NCI-H460 (cell line): ENCODE measurements at places on chromosomes 16 and 17.

DNA sequence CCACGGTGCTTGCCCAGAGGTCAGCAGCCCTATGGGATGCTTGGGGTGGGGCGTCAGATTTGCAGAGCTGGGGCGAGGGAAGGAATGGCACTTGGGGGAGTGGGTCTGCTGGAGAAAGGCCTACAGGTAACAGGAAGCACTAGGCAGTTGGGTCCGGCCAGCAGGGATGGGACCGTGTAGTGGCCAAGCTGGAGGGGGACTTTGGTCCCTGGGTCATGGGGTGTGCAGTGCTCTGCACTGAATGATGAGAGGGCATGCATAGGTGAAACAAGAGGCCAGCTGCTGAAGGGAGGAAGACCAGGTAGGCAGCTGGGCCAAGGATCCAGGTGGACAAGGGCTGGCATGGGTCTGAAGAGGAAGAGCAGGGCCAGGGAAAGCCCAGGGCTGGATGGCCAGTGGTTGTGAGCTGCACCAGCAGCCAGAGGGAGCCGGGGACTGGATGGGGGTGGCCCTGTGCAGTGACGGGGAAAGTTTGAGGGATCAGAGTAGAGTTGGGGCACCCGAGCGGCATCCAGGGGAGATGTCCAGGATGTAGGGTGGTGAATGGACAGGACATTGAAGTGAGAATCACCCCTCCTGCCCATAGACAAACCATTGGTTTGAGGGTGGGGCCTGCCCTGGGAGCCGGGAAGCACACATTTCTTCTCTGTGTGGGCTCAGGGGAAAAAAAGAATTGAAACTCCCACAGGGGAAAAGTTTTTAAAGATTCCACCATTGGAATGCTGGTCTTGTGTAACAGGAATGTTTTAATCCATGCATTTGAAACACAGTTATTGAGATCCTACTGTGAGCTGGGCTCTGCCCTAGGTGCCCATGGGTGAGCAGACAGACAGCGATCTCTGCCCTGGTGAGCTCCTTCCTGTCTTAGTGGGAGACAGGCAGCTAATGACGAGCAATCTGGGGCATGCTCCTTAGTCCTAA is 25.1 kb downstream of the RAI1 start:
- no peak for DNase-seq

DNA sequence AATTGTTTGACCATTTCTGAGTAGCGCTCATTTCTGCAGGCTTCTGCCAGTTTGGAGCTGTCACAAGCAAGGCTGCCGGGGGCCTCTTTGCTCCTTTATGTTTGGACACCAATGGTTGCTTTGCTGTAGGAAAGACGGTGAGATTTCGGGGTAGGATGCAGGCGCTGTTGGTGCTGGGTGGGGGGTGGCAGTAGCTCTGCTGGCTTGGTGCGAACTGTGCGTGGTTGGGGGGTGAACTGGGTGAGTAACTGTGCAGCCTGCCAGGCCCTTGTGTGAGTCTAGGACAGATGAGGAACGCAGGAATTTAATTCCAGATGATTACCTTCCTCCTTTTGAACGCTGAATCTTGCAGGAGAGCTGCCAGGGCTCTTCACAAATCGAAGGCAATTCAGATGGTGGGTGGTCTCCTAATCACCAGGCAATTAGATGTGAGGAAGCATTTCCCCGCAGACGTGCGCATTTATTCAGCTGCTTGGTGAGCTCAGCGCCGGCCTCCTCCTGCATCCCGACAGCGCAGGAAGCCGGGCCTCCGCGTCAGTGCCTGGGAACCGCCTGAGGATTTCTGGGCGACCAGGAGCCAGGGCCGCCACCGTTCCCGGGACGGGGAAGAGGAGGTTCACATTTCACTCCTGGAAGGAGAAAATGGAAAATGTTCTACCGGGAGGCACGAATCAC is 154.4 kb downstream of the FOXL1 start:
- DNase-seq = no peak

DNA sequence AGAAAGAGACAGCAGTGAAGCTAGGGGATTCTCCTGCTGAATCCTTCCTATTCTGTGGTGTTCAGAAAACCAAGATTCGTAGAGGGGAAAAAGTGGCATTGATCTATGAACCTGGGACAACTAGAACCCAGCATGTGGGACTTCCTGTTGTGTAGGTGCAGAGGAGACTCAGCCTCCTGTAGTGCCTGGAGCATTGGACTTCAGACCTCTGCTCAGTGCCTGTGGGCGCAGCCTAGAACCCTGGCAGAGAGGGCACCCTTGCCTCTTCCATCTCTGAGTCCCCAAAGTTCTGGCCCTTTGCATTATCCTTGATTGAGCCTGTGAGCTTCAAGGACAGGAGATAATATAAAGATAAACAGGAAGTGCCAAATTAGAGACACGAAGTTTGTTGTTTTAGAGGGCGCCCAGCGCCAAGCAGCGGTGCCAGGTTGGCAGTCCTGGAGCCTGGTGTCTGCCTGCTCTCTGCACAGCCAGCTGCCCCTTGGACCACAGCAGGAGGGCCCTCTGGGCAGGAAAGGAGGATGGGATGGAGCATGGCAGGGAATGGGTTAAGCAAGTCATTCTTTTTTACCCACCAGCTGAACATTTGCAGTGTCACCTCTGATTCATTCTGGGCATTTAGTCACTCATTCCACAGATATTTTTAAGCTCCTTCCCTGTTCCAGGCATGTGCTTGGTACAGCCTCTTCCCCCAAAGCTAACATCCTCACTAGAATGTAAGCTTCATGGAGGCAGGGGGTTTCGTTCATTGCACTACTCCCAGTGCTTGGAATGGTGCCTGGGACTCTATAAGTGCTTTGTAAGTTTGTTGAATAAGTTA is 11.9 kb upstream of the SP6 start:
- peak; percentile 33 for DNase-seq

GRCh38 chr17:32483451-32484019 is 3.3 kb upstream of the CDK5R1 start:
- peak; percentile 62 for DNase-seq

GRCh38 chr16:23999663-24000062 is 163.9 kb downstream of the PRKCB start:
- DNase-seq = no peak

GRCh38 chr17:75695141-75695829 is 26.0 kb upstream of the ITGB4 start:
- DNase-seq = no peak

DNA sequence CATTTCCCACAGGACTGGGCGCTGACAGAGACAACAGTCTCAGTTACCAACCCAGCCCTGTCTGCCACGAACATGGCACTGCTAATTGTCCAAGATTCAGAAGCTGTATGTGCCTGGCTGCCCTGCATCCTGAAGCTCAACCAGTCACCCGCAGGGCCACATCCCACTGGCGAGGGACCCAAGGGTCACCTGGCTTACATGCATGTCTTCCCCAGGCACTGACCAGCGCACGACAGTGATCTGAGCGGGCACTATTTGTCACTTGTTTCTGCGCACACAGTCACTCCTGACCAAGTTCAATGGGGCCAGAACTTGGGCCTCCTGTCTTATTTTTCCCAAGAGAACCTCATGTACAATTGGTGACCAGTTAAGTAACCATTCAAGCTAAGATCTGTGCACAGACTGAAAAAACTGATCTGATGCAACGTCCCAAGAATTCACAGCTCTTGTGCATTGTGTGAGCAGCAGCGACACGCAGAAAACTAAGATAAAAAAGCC is 13.1 kb downstream of the USP7 start:
- DNase-seq = no peak

GRCh38 chr17:63819131-63819530 is 8.1 kb upstream of the PSMC5 start:
- DNase-seq = no peak

DNA sequence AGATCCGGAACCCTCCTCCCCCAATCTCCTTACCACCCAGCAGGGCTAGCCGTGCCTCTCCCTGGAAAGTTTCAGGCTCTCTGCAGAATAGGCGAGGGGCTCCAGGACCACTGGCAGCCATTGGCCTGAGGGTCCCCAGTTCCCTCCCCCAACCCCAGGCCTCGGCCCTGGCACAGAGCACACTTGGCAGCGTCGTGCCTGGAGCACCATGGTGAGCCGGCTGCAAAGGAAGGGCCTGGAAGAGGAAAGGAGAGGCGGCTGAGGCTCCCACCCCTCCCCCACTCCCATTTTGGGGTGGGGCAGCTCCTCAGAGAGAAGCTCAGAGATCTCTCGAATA is 369 bp upstream of the BTBD17 start:
- no peak for DNase-seq

- DNase-seq = no peak
These were observed 591.7 kb downstream of the MAF start for GRCh38 chr16:79008869-79009179.

DNA sequence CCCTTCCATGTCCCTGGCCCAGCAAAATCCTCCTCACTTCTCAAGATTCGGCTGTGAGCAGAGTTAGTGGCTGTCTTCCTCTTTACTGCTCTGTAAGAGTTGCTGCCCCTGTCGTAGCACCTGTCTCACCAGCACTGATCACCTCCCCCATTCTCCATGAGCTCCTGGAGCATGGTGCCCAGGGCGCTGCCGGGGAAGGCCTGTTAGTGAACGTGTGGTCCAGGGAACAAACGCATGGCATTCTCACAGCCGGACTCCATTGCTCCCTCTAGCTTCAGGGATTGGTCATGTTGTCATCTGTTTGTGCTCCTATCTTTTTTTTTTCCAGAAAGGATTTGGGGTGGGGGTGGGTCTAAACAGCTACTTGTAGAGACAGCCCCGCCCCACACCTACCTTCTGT is 141.2 kb downstream of the CMIP start:
- peak; percentile 25 for DNase-seq

GRCh38 chr17:39753514-39754160 is 15.9 kb downstream of the GRB7 start:
- no peak for DNase-seq

DNA sequence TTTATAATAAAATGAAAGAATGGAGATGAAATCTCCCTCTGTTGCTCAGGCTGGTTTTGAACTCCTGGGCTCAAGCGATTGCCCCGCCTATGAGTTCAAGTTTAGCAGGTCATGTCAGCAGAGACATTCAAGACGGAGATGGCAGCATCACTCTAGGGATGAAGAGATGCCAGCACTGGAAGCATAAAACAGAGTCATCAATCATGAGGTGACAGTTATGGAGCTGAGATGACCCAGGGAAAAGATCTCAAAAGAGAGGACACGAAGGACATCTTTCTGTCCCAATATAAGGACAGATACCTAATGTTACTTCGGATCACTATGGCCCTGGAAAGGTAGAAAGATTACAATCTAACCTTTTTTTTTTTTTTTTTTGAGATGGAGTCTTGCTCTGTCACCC is 11.0 kb upstream of the LCMT1 start:
- no peak for DNase-seq

DNA sequence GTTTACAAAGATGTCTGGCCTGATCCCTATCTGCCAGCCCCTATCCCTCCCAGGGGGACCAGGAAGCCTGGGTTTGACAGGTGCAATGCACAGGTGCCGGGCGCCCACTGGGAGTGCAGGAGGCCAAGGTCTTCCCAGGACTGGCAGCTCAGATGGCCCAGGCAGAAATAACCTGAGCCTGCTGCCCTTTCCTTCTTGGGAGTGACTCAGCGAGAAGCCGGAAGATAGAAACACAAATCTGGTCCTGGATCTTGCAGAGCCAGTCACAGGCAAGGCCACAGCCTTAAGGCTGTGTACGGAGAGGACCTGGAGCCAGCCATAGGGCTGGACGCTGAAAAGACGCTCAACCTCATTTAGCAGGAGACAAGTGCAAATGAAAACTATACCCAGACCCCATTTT is 27.7 kb downstream of the GPR142 start:
- no peak for DNase-seq

DNA sequence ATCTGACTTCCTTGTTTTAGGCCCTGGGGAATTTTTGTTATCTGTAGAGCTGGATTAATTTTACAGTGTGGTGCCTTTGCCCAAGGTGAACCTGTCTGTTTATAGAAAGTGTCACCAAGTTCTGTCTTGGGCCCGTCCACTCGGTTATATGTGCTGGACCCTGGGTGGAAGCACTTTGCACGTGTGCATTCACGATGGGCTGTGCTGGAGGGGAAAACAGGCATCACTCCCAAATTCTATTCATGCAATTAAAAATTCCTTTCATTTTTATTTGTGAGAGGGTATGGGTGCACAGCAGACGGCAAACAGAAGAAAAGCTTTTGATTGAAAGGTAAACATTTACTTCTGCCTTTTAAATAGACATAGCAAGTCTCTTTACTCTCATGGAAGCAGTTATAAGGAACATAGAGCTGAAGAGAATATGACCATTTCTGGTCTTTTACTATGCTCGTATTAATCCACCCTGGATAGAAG is 101.2 kb downstream of the WWOX start:
- no peak for DNase-seq

DNA sequence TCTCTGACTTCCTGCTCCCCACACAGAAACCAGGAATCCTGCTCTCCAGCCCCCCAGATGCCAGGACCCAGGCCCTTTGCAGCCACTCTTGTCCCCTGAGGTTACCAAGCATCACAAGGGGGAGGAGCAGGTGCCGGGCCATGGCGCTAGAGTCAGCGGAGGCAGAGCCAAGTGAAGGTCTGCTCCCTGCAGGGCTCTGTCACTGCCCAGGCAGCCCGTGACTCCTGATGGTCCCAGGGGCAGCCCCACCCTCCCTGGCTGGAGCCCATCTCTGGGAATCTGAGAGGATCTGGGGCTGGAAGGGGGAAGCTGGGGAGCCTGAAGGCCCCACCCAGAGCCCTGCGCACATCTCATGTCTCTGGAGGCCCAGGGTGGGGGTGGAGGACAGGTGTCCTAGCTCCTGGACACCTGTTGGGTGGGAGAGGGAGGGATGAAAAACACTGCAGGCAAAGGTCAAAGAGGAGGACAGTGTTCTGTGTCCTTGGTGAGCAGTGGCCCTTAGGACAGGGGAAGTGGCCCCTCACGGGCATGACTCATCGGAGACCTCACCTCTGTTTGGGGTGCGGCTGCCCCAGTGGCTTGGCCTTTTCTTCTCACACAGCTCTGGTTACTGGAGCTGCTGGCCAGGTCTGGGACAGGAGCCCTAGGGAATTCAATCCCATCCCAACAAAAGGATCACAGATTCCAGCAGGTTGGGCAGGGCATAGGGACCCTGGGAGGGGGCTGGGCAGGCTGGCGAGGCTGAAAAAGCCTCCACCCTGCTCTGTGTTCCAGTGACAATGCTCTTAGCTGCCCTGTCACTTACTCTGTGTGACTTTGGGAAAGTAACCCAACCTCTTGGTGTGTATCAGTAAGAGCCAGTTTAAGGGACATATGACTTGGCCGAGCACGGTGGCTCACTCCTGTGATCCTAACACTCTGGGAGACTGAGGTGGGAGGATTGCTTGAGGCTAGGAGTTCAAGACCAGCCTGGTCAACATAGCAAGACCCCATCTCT is at the start of gene PRSS36:
PRSS36 (minus strand) TSS at position 173 of the 997 bp plus-strand sequence; CDS start at position 142, 31 bp downstream.
- DNase-seq = no peak
